Muscle of back (tissue), 13 donors: ENCODE measurements at places on chromosomes 5 and 9. TPM values are rescaled to one million over a fixed set of nuclear protein-coding genes. Genes with fewer than 3 reads are reported as not detected.

The C5orf46 gene
- polyA plus RNA-seq: not detected

The IL4 gene
- not detected for polyA plus RNA-seq

The STK32A gene
- polyA plus RNA-seq: 0.38 TPM

The CFAP77 gene
- not detected for polyA plus RNA-seq

The JAK2 gene
- polyA plus RNA-seq: 10.8 TPM

The PAEP gene
- polyA plus RNA-seq: not detected

DNA sequence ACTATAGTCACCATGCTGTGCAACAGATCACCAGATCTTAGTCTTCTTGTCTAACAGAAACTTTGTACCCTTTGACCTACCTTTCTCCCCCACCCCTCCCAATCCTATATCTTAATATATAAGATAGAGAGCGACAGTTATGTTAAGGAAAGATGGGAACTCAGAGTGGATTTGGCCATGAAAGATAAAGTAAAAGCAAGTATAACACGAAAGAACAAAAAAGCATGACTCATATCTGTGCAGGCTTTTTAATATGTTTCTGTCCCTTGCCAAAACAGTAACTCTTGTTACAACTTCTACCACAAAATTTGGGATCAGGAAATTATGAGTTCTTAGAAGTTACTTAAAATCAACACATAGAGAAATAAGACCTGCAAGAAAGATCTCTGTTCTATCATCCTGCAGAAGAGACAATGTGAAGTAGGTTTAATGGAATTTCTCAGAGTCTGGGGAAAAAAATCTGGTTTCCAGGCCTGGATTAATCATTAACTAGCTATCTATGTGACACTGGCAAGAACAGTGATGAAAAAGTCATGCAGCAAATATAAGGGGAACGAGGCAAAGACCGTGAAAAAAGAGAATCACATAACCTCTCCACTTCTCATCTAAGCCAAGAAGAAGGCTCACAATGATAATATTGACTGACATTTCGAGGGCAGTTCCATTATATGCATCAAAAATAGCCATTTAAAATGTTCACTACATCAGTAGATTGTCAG lies 18.6 kb downstream of the BAAT start:
- no peak for DNase-seq

- DNase-seq: no peak
Observed at GRCh38 chr5:148963664-148964063, 99.2 kb downstream of the SH3TC2 start.

DNA sequence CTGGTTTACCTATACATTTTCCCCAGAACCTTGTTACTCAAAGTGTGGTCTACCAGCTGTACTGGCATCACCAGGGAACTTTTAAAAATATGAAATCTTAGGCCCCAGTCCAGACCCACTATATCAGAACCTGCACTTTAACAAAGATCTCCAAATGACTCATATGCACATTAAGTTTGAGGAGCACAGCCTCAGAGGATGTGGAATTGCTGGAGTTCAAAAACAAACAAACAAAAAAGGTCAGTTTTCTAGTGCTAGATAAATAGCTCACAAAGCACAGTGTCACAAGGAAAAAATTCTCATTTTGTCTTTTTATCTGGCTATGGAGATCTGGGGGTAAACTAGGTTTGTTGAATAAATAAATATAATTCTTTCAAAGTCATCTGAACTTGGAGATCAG lies 68.9 kb upstream of the ANKRD55 start:
- DNase-seq: no peak

GRCh38 chr5:141641634-141642267 lies 5.0 kb downstream of the RELL2 start:
- DNase-seq: no peak

- peak; percentile 84 for DNase-seq
Observed at GRCh38 chr9:86700629-86701028, 246.7 kb downstream of the GAS1 start.

- no peak for DNase-seq
Observed at GRCh38 chr9:6816581-6816980, 58.8 kb downstream of the KDM4C start.

DNA sequence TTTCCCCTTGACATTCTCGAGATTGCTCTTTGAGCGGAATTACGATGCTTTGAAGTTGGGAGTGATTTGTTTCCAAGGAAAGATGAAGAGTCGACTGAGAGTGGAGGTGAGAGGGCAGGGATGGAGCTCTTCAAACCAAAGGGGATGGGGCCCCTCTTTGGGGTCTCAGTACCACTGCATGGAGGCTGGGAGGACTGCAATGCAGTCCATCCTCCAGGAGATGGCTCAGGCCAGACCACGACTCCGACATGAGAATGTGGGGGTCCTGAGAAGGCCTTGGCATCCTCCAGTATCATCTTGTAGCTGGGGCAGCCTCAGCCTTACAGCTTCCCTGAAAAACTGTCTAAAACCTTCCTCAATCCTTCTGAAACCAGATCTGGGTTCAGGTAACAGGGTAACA lies 51.1 kb upstream of the CDKN2AIPNL start:
- DNase-seq: no peak

DNA sequence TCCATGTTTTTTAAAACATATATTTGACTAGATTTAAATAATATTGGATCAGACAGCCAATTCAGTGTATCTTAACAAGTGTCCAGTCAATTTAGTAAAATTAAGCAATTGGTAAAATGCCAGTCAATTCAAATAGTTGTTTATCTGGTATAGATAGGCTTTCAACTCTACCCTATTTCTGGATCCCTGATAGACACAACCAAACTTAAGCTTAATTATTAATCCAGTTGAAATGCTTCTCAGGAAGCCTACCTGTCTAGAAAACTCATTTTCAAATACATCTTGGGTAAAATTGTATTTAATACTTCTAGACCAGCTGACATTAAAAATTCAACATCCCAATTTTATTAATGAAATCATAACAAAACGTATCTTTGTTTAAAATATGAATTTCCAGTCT lies 710.8 kb upstream of the GRAMD2B start:
- no peak for DNase-seq

DNA sequence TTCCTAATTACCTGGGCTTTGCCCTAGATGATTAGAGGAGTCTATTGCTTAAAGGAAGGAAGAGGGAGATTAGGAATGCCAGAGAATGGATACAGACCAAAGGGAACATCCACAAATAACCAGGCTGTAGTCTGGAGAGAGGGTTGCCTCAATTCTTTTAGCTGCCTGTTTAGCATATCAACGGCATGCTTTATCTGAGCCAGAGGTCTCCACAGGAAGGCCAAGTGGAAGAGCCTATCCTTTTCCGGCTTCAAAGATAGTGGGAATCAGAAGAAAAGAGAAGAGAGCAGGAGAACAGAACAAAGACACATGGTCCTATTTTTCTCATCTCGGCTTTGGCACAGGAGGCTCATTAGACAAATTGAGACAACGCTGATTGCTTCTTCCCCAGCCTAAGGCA lies 142.4 kb downstream of the NMUR2 start:
- DNase-seq: no peak

- no peak for DNase-seq
Observed at GRCh38 chr9:36169166-36169565, at the start of gene CCIN. CCIN (plus strand) TSS chr9:36169388; CDS start chr9:36169503, 115 bp downstream.

- no peak for DNase-seq
Observed at GRCh38 chr9:120014796-120015195, 565.2 kb downstream of the CDK5RAP2 start.

DNA sequence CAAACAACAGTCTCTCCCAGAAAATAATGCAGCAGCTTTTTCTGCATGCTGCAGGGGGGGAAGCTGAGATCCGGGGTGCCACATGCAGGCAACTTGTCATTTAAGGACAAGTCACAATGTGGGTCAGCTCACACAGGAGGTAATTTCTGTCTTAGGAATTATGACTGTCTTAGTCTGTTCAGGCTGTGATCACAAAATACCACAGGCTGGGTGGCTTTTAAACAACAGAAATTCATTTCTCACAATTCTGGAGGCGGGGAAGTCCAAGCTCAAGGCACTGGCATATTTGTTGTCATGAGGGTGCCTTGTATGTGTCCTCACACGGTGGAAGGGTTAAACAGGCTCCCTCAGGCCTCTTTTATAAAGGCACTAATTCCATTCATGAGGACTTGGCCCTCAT lies 127.7 kb downstream of the DIRAS2 start:
- DNase-seq: no peak

DNA sequence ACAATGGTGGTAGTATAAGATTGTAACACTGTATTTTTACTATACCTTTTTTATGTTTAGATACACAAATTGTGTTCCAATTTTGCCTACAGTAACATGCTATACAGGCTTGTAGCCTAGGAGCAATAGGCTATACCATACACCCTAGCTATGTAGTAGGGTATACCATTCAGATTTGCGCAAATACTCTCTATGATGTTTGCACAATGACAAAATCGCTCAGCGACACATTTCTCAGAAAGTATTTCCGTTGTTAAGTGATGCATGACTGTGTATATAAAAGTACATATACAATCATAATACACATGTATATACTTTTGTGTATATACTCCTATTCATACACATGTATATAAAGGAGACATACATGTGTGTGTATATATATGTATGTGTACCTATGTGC lies 34.8 kb downstream of the ENC1 start:
- DNase-seq: no peak

DNA sequence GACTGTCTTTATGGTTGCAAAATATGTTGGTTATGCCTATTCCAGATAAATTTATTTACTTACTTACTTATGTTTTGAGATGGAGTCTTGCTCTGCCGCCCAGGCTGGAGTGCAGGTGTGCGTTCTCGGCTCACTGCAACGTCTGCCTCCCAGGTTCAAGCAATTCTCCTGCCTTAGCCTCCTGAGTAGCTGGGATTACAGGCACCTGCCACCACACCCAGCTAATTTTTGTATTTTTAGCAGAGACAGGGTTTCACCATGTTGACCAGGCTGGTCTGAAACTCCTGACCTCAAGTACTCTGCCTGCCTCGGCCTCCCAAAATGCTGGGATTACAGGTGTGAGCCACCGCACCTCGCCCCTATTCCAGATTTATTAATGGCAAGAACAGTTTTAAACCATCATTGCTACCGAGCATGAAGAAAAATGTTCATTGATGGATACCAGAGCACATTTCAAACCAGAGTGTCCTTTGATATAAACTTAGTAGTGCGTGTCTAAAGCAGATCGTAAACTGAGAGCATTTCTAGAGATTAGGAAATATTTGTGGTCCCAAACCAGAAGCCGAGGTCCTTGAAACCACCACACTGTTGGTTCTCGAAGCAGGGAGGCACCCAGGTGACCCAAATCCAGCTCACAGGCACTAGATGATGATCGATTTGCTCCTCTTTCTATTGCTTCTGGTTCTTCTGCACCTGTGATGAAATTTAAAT lies 85.2 kb downstream of the GRAMD2B start:
- DNase-seq: no peak

GRCh38 chr9:99419070-99419469 lies 197.0 kb downstream of the SEC61B start:
- DNase-seq: no peak

DNA sequence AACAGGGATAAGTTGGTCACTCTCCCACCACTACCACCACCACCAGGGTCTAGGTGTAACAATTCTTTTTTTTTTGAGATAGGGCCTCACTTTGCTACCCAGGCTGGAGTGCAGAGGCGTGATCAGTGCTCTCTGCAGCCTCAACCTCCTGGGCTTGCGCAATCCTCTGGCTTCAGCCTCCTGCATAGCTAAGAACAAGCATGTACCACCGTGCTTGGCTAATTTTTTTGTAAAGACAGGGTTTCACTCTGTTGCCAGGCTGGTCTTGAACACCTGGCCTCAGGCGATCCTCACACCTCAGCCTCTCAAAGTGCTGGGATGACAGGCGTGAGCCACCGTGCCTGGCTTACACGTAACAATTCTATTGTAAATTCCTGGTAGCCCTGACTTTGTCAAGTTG lies 27.5 kb downstream of the CORO2A start:
- DNase-seq: no peak
